ENCODE measurements at places on chromosomes 6 and 20. TPM values are rescaled to one million over a fixed set of nuclear protein-coding genes. Genes with fewer than 3 reads are reported as not detected.

DNA sequence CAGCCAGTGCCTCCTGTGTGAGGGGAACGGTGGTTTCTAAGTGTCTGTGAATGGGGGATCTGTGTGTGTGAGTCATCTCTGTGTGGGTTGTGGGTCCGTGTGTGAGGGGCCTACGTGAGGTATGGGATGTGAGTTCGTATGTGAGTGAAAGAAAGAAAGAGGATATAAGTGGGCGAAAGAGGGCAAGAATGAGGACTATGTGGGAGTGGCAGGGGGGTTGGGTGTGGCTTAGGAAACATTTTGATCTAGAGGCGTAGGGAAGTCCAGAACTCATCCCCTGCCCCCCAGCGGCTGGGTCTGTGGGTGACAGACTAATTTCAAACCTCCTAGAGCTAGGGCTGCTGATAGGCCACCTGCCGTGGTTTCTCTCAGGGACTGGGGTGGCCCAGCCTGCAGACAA is 35.5 kb downstream of the DHX35 start:
- no peak for ATAC-seq

- ATAC-seq = peak; percentile 22
Observed at GRCh38 chr20:38246357-38247165, 14.0 kb downstream of the KIAA1755 start.

GRCh38 chr20:43766385-43766784 is 39.6 kb upstream of the GTSF1L start:
- no peak for ATAC-seq

- no peak for ATAC-seq
Observed at GRCh38 chr20:24816431-24816830, 132.6 kb upstream of the CST7 start.

DNA sequence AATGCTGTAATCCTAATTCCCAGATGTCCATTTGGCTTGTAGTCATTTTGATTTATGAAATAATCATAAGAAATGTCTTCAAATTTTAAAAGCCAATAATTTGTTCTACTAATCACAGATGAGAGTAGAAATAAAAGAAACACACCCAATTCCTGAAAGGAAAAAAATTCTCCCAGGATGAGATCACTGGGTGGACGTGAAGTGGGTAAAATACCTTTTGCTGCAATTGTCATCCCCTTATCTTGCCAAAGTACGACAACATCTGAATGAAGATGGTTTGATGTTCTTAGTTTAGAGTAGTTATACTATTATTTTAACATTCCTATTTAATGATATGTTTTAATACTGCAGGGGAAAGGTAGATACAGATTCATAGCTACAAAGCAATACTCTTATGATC is 33.7 kb downstream of the MTHFD1L start:
- no peak for ATAC-seq

DNA sequence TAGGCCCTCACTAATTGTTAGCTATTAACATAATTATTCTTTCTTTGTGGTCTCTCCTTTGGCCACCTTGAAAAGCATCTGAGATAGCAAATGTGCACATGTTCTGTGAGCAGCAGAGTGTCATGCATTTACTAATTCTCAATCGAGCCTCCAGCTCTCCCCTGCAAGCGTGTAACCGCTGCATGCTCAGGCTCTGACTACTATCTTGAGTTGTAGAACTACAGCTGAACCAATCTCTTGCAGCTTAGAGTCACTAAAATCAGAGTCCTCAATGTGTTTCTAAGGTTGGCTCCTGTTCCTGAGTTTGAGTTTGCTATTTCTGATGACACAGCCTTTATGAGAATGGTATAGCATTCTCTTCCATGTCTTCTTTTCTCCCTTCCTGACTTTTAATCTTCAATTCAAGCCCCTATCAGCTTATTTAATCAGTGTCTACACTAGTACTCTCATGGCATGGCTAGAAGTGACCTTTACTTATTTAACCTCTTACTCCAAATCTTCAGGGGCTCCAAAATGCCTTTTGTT is 65.5 kb downstream of the PPP1R3G start:
- ATAC-seq = no peak

- ATAC-seq = no peak
Observed at GRCh38 chr6:108597572-108598304, 37.0 kb downstream of the FOXO3 start.

- no peak for ATAC-seq
Observed at GRCh38 chr6:56852260-56853010, 102.5 kb upstream of the BEND6 start.

DNA sequence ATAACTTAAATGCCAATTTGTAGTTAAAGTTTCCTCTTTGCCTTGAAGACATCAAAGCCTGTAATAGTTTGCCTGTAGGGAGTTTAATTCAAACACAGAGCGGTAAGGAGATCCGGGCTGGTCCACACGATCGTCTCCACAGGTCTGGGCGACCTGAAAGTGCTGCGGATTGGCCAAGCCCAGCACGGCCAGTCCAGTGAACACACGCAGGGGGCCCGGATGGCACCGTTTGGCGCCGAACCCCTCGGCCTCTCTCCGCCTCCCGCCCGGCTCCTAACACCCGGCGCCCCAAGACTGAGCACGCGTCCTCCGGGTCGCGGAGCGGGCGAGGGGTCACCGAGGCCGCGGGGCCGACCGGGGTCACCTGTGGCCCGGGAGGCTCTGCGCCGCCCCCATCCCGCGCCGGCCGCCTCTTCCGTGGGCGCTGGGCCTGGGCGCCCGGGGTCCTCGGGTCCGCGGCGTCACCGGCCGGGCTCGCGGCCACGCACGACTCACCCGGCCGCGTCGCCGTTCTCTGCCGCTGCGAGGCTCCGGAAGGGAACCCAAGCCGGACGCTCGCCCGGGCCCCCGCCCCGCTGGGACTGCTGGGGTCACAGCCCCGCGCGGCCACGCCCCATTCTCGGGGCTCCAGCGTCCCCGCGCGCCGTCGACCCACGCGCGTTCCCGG is 481 bp downstream of the SERPINB6 start:
- peak; percentile 81 for ATAC-seq

DNA sequence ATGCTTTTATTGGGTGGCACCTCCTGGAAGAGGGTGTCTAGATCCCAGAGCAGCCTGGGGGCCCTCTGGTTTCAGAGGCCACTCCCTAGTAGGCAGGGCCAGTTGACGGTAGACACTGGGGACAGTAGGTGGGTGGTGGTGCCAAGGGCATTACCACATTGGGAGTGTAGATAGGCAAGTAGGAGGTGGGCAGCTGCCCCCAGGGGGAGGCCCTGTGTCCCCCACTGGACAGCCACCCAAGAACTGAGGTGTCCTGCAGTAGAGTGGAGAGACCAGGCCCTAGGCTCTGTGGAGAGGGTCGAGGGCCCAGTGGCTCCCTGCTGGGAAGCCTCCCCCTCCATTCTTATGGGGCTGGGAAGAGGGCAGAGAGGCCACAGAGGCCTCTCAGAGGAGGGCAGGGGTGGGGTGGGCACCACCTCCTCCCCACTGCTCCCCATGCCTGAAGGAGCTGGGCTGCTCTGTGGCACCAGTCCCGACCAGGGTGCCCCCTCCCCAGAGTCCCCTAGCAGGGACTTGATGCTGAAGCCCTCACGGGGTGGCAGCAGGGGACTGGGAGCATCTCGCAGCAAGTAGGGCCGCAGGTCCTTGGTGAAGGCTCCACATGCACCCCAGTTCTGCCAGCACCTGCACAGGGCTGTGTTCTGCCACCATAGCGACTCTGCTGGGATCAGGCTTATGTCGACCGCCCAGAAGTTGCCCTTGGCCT is 305.0 kb upstream of the KCNQ5 start:
- ATAC-seq = no peak

DNA sequence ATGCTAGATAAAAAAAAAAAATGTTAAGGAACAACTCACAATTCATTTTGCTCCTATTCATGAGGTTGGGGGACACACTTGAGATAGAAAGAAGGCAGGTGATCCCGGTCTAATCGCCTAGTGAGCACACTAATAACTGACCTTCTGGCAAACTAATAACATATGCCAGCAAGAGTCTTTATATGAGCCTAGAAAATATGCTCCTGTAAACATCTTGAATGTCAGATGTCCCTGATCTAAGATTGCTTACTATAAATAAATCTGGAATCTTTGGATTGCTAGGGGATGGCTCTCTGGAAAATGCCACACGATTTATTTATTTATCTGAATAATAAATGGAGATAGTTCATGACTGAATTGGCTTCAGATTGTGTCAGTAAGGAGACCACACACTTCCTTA is 821.9 kb downstream of the GRIK2 start:
- no peak for ATAC-seq

DNA sequence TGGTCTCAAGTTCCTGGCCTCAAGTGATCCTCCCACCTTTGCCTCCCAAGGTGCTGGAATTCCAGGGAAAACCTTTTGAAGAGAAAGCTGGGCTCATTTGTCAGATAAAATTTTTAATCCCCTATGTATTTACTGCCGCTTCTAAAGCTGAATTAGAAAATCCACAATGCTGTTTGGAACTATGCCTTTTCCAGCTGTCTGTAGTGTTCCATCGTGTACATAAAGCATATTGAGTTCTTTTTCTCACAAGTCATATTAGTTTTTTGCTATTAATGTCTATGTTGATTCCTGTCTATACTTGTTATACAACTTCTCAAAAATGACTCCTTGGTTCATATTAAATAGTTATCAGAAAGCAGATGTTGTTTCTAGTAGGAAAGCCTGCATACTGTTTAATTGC is 47.1 kb downstream of the PEX7 start:
- ATAC-seq = no peak

- no peak for ATAC-seq
Observed at GRCh38 chr6:15507221-15507620, 155.6 kb downstream of the DTNBP1 start.

DNA sequence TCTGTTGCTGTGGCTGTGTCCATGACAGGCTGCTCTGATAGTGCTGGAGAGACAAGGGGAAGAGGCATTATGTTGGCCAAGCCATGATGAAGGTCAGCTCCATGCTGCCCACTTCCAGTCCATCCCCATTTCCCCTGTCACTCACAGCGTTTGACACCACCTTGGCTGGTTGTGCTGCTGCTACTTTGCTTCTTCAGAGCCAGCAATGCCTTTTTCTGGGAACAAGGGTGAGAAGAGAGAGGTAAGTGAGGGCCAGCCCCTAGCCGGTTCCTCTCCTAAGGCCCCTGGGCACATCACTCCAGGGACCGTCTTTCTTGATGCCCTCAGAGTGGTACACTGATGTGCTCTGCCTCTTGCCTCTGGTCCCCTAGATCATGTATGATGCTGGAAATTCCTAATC is 2.0 kb downstream of the NELFE start:
- no peak for ATAC-seq

DNA sequence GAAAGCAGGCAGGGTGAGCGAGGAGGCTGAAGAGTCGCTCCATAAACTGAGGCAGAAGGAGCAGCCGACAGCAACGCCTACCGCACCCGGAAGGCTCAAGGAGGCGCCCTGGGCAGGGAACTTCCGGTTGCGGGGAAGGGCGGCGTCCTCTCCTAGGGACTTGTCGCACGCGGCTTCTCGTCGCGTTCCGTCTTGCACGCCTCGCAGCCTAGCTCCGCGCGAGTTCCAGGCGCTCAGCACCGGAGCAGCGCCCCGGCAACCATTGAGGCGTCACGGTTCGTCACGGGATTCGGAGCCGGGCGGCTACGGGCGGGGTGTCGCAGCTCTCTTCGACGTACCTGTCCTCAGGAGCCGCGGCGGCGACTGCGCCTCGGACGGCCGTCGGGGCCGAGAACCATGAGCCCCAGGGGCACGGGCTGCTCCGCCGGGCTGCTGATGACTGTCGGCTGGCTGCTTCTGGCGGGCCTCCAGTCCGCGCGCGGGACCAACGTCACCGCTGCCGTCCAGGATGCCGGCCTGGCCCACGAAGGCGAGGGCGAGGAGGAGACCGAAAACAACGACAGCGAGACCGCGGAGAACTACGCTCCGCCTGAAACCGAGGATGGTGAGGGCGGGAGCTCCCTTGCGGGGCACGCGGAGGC is at the start of gene SPACA1:
Gene SPACA1 (plus strand): TSS at position 332 of the 641 bp plus-strand sequence. CDS start 65 bp downstream, at position 397.
- no peak for ATAC-seq

GRCh38 chr6:324116-324728 is 31.9 kb downstream of the DUSP22 start:
- no peak for ATAC-seq

DNA sequence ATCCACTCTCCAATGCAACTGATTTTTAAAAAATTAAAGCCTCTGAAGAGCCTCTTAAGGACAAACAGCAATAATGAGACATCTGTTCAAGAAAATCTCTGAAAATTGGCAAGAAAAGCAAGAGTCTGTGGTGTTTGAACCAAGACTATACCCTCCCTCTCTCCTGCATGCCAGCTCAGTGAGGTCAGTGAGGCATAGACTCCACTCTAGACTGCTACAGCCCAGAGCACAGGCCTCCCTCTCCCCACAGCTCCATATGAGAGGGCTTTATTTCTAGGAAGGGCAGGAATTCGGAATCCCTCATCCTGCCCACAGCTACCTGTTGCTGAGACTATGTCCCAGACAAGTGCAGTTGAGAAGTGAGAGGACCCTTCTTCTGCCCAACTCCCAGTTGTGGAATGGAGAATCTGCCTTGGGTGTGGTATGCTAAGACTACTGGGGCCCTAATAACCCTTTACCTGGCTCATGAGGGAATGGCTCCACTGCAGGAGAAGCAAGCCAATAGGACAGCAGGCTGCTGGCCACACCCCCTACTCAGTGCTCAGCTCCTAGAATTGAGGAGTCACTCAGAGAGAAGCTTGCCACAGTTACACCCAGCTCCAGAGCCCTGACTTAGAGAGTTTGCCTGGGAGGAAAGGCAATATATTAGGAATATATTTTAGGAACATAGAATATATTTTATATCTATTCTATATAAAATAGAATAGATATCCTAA is 22.7 kb upstream of the HLA-DQA1 start:
- no peak for ATAC-seq

DNA sequence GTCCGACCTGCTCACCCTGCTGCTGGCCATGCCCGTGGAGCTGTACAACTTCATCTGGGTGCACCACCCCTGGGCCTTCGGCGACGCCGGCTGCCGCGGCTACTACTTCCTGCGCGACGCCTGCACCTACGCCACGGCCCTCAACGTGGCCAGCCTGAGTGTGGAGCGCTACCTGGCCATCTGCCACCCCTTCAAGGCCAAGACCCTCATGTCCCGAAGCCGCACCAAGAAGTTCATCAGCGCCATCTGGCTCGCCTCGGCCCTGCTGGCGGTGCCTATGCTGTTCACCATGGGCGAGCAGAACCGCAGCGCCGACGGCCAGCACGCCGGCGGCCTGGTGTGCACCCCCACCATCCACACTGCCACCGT is 885 bp downstream of the NTSR1 start:
- ATAC-seq = no peak

- no peak for ATAC-seq
Observed at GRCh38 chr6:168920289-168920688, 333.4 kb downstream of the THBS2 start.

GRCh38 chr6:129207832-129208231 is 324.9 kb downstream of the LAMA2 start:
- ATAC-seq = no peak

- ATAC-seq = no peak
Observed at GRCh38 chr6:167858842-167859664, 32.3 kb downstream of the AFDN start.

The KHDC1 gene
- total RNA-seq = 0.88 TPM

The PHACTR1 gene
- 1.6 TPM for total RNA-seq

The TREM1 gene
- 0.20 TPM for total RNA-seq

The PTGIS gene
- total RNA-seq = 2.9 TPM

The PROCR gene
- 8.1 TPM for total RNA-seq

The POU5F1 gene
- 0.40 TPM for total RNA-seq

The PROKR2 gene
- total RNA-seq = not detected

The C20orf144 gene
- total RNA-seq = not detected

The SMPDL3A gene
- 11.8 TPM for total RNA-seq

The ZC2HC1B gene
- not detected for total RNA-seq

The PGC gene
- total RNA-seq = not detected

The SRSF3 gene
- 216 TPM for total RNA-seq

All from esophagus mucosa (tissue), 1 donor.